COLO829 (cell line): ENCODE measurements at places on chromosomes 12 and 14.

DNA sequence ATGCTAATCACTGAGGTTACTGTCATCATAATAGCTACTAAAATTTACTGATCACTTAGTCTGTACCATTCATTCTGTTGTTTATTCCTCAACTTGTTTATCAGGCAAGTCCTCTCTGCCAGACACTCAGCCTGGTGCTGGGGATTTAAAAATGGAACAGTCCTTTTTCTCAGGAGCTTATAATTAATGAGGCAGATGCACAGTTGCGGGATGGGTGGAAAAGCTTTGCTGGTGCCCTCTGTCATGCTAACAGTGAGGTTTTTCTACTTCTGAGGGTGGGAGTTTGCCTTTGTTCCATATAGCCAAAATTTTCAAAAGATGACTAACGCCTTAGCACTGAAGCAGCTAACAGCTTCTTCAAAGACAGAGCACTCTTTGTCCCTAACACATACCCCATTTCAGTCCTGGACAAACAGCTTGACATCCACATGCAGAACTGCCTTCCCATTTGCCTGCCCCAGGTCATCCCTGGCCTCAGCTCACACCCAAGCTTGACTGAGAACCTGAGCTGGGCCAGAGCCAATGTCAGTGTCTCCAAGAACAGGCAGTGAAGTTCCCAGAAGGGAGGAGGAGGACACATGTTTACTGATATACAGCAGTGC, 30.8 kb upstream of the HSPB8 start:
- DNase-seq, result peak; percentile 58

GRCh38 chr12:101901777-101902176, 24.4 kb downstream of the DRAM1 start:
- no peak for DNase-seq

DNA sequence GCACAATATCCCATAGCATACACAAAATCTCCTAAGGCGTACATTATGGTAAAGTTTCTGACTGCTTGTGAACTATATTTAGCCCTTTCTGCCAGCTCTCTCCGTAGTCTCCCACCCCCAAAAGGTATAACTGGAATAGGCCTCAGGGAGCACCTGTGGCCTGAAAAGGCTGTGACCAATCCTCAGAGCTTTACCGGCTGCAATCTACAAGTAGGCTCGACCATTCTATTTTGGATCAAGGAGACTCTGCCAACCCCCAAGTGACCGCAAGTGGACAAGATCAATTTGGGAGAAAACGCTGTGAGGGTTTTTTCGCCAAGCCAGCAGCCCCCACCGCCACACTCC, 1.2 kb downstream of the PPTC7 start:
- no peak for DNase-seq

DNA sequence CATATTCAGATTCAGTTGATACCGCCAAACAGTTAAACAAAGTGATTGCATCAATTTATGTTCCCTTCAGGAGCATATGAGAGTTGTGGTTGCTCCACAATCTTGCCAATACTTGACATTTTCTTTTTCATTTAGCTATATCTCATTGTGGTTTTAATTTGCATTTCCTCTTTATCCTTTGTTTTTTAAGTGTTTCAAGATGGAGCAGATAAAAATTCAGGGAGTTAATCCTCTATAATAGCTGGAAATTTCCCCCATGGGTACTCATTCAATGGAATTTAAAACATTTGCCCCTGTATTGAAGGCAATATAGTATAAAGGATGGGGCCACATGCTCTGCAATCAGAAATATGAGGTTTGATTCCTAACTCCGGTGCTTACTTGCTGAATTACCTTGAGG, 1.1 kb upstream of the EXD2 start:
- DNase-seq, result no peak

DNA sequence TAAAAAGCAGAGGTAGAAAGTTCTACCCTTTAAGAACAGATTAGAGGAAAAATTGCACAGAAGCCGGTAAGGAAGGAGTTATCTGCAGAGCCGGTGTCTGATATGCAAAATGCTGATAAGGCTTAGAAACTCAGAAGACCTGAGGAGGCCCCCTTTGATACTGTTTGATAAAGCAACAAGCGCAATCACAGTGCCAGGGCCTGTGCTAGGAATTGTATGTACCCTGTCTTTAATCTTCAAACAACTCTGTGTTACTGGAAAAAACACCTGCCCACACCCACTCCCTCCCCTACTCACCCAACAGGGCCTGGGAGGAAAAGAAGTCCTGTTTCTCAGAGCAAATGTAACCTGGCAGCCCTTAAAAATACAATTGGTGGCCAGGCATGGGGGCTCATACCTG, 112.7 kb upstream of the FUT8 start:
- no peak for DNase-seq

GRCh38 chr12:48015954-48016353, 11.7 kb upstream of the COL2A1 start:
- no peak for DNase-seq

DNA sequence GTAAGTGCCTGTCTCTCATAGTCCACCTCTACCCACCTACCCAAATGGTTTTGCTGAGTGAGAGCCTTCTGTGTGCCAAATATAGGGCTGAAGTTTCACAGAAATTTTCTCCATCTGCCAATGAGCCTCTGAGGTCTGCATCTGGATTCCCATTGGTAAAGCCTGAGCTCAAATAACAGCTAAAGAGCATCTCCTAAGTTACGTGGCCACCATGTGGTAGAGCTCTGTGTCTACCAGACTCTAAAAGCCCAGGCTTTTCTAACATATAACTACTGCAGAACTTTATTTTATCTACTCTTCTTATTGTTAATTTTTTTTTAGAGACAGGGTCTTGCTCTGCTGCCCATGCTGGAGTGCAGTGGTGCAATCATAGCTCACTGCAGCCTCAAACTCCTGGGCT, 16.0 kb downstream of the AMDHD1 start:
- no peak for DNase-seq

GRCh38 chr12:123106640-123107359, 44.1 kb downstream of the PITPNM2 start:
- no peak for DNase-seq

- DNase-seq, result no peak
These were observed 326.6 kb downstream of the BTG1 start for GRCh38 chr12:91819132-91819447.
